ENCODE measurements at places on chromosomes 2 and 18.
A peak's percentile ranks its signal among the peaks of the same experiment; 100 is the strongest.

DNA sequence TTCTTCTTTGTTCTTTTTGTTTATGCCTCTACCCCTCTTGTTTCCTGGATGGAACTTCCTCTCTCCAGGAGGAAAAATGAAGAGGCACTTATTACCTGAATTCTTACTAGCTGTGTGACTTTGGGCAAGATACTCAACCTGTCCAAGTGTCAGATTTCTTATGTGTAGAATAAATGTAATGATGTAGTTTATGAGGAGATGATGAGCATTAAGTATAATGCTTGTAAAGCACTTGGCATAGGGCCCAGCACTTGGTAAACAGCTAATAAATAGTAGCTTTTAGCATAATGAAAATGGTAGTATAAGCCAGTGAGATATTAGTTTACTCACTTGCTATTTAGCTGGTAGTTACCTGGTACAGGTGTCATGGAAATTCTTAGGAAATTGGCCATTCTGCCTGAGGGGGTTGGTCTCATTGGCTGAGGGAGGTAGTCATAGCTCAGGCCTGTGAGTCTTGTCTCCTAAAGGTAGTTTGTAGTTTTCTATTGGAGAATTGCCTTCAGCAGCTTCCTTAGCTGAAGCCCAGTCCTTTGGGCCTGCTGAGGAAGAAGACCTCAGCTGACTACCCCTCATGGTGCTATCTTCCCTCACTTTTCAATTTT lies 133.4 kb upstream of the NABP1 start:
- no peak for DNase-seq

- no peak for DNase-seq
Measured at GRCh38 chr2:218732052-218732760, 21.6 kb downstream of the TTLL4 start.

- no peak for DNase-seq
Measured at GRCh38 chr2:16288371-16289112, 348.2 kb downstream of the MYCN start.

DNA sequence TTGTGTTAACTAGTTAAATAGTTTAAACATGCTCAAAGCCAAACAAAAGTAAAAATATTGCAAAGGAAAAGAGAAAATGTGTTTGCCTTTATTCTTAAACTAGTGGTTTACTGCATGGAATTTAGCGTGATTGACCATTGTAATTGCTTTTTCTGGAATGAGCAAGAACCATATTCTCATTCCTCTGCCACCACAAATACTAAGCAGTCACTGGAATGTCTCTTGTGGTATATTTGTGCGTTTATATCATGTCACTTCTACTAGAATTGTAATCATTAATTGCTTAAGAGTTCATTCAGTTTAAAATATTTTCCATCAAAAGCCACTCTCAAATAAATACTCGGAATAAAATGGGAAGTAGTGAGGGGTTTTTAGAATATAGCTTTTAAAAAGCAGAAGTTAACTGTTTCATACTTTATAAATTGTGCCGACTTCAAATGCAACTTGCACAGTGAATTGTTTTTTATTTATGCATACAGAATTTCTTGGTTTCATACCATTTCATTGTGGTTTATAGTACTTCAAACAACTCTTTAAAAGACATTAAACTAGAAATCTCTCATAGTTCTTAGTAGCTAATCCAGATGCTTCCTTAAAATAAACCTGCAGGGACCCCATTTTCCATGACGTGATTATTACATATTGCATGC lies 288.1 kb downstream of the EPHA4 start:
- no peak for DNase-seq

DNA sequence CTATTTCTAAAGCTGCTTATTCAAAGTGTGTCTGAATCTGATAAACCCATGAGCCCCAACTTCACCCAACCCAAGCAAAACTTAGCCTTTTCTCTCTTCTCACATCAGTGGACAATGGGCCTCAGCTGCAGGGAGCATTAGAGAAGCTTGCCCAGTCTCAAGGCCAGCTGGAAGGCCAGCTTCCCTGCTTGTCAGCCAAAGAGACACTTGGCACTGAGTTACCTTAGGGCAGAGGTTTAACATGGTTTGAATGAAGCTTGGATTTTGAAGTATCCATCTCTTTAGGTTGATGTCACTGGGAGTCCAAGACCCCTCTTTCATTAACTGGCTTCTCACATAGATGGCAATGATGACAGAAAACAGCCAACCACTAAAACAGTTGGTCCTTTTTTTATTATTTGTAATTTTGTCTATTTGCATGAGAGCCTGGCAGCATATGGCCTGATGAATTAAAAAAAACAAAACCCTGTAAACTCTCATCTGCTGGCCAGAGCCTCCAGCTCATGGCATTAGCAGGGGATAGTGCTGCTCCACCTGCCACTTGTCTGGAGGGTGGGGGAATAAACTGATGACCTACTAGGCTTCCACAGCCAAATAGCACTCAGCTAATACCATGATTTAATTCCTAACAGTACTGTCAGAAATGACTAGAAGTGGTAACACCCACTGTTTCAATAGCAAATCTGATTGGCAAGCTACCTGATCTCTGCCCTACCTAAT lies 137.0 kb downstream of the UBE2E3 start:
- no peak for DNase-seq

DNA sequence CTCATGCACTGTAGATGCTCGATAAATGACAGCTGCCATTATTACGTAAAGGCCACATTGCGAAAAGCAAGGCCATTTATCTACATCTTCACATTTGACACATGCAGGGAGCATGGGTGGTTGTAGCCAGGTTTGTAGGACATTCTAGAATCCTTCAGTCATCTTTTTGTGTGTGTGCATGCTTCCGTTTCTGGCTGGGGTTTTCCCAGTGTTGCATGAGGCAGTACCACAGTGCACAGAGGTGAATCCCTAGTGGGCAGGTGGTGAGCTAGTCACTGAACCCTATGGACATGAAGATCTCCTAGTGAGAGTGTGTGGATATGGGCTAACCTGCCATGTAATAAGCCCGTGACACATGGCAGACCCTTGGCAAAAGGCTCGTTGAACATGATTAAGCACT lies 151.8 kb upstream of the SLC14A2 start:
- DNase-seq = no peak

GRCh38 chr2:173232956-173233744 lies 121.5 kb upstream of the CDCA7 start:
- DNase-seq = no peak

GRCh38 chr2:21498016-21498415 lies 374.2 kb downstream of the TDRD15 start:
- no peak for DNase-seq

GRCh38 chr18:77711096-77711495 lies 461.4 kb downstream of the GALR1 start:
- DNase-seq = no peak

DNA sequence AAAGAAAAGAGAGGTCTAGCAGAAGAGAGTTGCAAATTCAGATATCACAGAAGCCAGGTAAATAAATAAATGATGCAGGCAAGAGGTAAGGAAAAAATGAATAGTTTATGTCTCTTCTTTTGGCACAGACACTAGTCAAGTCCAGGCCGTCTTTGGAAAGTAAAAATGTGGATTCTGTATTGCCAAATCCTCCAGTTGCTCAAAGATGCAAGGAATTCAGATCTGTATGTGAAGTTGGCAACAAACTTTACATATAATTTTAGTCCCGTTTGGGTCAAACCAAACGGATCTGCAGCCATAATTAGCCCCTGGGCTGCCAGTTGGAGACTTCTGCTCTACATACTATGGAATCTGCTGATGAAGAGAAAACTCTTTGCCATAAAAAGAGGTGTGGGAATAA lies 200.5 kb upstream of the RND3 start:
- DNase-seq = no peak

DNA sequence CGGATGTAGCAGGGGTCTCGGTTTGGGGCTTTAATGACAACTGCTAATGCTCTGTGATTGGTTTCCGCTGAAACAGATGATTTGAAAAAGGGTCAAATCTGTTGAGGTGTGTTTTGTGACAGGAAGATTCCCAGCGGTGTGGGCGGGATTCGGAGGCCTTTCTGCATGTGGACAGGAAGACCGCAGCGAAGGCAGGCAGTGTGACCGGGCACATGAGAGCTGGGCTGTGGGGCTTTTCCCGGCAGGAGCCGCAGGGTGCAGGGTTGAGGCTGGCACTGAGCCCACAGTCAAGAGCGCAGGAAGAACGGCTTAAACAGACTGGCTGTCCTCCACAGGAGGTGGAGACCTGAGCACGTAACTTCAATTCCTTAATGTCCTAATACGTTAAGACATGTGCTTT lies 180.0 kb upstream of the TPO start:
- no peak for DNase-seq

DNA sequence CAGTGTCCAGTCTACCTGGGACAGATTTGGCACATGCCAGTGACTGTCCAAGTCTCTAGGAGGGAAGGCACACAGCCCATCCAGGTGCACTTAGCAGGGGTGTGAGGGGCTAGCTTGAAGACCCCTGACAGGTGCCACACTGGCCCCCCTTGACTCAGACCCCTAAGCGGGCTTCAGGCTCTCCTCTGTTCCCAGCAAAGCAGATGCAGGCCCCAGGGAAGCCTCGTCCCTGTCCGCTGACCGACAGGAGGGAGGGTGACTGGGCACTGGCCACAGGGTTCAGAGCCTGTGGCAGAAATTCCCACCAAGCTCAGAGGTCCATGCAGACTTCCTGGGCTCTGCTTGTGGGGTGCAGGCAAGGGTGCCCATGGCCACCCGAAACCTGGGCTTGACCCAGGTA lies 239.8 kb upstream of the MYT1L start:
- DNase-seq = no peak

DNA sequence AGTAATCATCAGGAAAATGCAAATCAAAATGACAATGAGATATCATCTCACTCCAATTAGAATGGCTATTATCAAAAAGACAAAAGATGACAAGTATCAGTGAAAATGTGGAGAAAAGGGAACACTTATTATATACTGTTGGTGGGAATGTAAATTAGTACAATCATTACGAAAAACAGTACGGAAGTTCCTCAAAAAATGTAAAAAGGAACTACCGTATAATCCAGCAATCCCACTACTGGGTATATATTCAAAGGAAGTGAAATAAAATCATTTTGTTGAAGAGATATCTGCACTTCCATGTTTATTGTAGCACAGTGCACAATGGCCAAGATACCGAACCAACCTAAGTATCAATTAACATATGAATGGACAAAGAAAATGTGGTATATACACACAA lies 52.4 kb upstream of the TEX51 start:
- no peak for DNase-seq

DNA sequence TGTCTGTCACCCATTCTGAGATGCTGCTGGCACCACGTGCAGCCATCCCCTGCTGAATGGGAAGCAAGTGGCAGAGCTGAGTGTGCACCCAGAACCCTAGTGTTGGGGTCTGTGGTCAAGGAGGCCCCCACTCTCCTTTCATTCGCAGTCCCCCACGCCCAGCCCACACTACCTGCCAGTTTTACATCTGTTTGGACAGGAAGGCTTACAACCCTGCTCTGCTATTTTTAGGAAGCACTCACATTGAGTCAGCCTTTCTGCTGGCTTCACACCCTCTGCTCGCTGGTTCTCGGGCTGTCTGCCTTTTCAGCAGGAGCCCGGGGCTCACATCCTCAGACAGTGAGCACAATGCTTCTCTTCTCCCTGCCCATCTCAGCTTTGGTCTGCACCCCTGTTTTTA lies 10.7 kb upstream of the ADCY3 start:
- DNase-seq = no peak

- DNase-seq = peak; percentile 0
Measured at GRCh38 chr2:206915121-206915520, 24.2 kb upstream of the CPO start.

DNA sequence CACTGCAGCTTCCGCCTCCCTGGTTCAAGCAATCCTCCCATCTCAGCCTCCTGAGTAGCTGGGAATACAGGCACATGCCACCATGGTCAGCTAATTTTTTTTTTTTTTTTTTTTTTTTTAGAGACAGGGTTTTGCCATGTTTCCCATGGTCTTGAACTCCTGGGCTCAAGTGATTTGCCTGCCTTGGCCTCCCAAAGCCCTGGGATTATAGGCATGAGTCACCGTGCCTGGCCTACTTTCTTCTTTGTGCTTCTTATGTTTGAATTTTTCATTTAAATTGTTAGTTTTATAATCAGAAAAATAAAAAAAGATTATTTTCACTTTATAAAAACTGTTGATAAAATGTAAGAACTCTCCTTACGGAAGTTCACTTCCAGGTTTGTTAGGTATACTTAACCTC lies 101.5 kb upstream of the LPIN2 start:
- DNase-seq = no peak

GRCh38 chr2:189512879-189513278 lies 67.7 kb downstream of the SLC40A1 start:
- no peak for DNase-seq

- no peak for DNase-seq
Measured at GRCh38 chr2:71451705-71452104, 1.7 kb upstream of the DYSF start.

DNA sequence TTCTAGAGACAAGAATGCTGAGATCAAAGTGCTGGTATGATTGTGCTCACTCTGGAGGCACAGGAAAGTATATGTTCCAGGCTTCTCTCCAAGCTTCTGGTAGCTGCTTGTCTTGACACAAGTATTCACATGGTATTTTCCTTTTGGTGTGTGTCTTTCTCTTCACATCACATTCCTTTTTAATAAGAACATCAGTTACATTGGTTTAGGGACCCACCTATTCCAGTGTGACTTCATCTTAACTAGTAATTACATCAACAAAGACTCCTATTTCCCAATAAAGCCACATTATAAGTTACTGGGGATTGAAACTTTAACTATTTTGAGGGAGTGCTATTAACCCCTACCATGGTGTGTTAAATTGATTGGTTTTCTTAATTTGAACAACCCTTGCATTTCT lies 119.1 kb downstream of the FSIP2 start:
- DNase-seq = no peak

- no peak for DNase-seq
Measured at GRCh38 chr18:63192885-63193349, 126.7 kb downstream of the BCL2 start.

DNA sequence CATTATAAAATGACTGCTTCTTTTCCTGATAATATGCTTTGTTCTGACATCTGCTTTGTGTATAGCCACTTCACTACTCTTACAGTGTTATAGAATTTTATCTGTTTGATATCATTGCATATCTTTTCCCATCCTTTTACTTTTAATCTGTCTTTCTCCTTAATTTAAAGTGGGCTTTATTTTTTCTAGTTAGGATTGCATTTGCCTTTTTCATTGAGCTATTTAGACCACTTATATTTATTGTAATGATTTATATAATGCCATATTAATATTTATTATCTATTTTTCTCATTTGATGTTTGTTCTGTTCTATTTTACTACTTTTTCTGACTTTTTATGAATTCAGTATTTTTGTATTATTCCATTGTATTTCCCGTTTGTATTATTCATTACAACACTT lies 758.7 kb downstream of the TMEM182 start:
- DNase-seq = no peak

GRCh38 chr2:41644936-41645335 lies 402.9 kb upstream of the PKDCC start:
- DNase-seq = no peak

DNA sequence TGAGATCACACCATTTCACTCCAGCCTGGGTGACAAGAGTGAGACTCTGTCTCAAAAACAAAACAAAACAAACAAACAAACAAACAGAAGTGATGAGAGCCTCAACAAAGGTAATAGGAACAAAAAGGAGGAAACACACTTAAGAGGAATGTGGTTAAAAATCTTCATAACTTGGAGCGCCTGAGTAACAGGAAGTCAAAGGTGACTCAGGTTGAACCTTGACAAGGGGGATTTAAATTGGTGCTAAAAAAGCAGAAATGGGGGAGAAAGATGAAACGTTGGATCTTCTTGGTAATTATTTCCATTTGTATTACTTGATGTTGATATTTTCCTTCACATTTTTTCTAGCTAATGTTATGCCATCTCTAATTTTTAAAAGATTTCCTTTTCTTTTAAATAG lies 318.5 kb upstream of the TCF4 start:
- DNase-seq = no peak

GRCh38 chr2:162908567-162908966 lies 70.0 kb upstream of the KCNH7 start:
- no peak for DNase-seq
